ENCODE measurements at places on chromosomes 7 and 10. TPM values are rescaled to one million over a fixed set of nuclear protein-coding genes. Genes with fewer than 3 reads are reported as not detected.

DNA sequence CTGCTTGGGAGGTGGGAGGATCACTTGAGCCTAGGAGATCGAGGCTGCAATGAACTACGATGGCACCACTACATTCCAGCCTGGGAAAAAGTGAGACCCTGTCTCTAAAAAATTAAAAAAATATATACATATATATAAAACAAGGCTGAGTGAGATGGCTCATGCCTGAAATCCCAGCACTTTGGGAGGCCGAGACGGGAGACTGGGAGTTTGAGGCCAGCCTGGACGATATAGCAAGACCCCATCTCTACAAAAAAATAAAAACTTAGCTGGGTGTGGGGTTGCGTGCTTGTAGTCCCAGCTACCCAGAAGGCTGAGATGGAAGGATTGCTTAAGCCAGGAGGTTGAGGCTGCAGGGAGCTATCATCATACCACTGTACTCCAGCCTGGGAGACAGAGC, 87.6 kb downstream of the CARD11 start:
- no peak for DNase-seq

The UCMA gene
- not detected for total RNA-seq

- no peak for DNase-seq
Observed at GRCh38 chr10:116606061-116606483, 14.7 kb upstream of the PNLIPRP2 start.

DNA sequence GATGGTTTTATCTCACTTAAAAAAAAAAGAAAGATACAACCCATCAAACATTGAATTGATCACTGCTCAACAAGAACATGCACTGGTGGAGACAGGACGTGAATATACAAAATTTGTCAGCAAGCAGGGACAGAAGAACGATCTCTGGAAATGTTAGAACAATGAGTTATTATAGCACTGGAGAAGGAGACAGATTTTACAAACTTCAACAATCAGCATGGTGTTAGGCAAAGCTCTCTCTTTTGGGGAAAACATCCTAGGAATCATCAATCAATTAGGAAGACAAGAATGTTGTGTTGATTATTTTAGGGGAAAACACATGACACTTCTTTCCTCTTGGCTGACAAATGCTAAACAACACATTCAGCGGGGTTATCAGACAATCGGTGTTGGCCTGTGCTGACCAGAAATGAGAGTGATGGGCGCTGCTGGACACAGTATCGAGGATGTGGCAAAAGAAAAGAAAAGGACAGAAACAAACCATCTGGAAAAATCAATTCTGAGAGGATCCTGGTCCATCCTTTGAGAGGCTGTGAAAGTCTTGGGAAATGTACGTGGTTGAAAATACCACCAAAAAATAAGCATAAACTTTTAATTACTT, 103.9 kb downstream of the RAPGEF5 start:
- no peak for DNase-seq

DNA sequence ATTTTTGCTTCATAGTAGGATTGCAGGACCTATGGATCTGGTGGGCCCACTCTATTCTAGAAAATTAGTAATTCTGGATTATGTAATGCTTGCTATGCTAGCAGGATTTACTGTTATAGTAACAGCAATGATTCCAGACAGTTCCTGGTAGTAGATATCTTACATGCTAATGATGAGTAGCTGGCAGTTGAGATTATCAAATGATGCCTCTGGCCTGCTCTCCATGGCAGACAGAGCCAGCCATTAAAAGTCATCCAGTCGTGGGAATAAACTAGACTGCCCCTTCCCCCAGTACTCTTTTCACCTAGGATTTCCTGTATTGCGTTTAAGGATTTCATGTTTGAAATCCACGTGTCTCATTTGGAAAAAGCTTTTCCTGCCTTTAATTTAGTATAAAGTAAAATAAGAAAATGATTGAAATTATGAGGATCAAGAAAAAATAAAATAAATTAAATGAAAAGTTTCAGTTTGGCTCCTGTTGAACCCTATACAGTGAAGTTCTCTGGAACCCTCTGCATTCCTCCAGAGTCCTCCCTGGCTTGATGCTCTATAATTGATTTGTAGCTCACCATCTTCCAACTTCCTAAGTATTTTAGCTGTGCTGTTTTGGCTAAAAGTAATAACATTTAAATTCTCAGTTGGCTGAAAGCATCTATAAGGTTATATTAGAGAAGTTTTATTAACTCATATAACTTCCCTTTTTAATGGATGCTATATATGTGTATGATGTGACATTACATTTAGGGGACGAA, 14.6 kb downstream of the UMAD1 start:
- no peak for DNase-seq

DNA sequence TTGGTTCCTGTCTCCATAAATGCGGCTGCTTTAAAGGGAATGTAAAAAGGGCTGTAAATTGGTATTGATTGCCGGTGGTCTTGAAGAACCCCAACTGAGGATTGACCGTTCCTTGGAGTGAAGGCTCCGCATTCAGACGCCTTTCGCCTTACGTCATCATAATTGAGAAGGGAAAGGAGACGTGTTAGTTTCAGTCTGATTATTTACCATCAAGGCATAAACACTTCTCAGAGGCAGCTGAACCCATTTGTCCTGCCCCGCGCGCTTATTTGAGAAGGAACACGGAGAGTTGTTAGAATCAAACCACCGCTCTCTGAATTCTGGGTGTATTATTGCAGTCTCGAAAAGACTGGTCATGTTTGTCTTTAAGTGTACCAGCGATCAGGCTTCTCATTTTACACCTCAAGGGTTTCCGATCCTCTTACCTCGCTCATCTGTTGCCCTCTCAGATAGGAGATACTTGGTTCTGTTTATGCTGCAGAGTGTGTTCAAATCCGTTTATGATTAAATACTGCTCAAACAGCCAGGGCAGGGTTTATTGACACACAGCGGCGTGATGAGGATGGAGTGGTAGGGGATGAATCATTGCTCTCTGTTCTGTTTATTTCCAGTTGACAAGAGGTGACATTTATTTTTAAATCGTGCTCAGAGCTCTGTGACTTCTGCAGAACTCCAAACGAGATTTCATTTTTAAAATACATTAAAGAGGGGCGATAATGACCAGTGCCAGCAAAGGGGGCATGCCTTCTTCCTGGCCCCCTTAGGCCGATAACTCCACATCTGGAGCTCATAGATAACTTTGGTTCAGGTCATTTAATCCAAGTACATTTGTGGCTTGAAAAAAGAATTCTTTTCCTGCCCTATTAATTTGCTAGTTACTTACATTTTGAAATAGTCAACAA, 30.4 kb downstream of the FOXK1 start:
- DNase-seq: no peak

DNA sequence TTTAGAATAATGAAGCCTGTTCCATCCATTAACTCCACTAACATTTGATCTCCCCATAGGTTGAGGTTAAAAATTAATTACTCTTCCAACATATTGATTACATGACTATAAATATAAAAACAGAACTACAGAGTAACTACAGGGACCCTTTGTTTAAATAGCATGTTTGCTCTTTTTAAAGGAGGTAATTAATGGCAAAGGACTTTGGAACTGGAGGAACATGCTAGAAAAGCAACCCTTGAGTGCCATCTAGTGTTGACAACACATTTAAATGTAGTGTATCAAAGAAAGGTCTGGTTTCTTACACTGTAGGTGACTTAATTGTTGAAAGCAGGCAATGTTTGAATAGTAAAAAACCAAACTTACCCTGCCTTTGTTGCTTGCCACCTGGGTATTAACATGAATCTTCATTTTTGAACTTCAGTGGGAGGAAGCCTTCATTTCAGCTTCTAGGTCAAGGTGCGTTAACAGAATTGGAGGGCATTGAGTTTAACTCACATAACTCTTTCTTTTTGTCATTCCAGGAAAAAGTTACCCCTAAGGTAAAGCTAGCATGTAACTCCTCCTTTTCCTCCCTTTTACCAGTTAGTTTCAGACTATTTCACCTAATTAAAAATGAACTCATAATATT, 52.6 kb upstream of the CAPZA2 start:
- peak; percentile 46 for DNase-seq

The EPHB4 gene
- 39.8 TPM for total RNA-seq

DNA sequence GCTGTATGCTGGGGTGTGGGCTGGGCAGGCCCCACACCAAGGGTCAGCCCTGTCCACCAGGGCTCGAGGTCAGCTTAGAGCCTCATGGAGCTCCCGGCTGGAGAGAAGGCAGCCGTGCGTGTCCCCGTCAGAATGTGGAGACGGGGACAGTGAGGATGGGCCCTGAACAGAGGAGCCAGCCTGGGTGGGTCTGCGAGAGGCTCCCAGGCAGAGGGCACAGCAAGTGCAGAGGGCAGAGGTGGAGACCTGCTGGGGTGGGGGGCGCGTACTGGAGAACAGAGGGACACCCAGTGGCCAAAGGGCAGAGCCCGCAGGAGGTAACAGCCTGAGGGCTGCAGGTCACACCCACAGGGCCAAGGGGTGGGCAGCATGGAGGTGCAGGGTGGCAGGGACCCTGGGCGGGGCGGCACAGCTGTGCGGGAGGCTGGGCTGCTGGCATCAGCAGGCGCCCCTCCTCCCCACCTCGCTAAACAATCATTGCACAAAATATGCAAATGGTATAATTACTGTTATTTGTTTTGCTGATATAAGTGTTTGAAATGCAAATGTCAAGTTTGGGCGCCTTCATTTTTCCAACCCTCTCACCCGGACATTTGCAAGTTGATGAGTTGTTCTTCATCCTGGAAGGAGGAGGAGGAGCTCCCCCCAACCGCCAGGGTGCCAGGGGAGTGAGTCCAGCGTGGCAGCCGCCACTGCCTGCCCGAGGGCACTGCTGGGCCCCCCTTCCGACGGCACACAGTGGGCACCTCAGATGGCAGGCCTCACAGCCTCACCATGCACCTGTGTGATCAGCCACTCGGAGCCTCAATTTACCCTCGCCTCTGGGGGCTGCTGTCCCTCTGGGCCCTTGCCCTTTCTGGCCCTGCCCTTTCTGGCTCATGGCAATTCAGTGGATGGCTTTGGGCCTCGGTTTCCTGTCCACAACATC, 35.0 kb downstream of the ELFN1 start:
- DNase-seq: no peak

The ADAM22 gene
- total RNA-seq: 0.06 TPM
